Brain (organoid and tissue), 16 donors: ENCODE measurements at places on chromosomes 4 and X. TPM values are rescaled to one million over a fixed set of nuclear protein-coding genes. Genes with fewer than 3 reads are reported as not detected.

The PCDH19 gene
- 3.3 TPM for polyA plus RNA-seq

The LPAR4 gene
- polyA plus RNA-seq = 0.12 TPM

The PPP2R2C gene
- 48.1 TPM for polyA plus RNA-seq

The FANCB gene
- polyA plus RNA-seq = 0.75 TPM

The UGT2B15 gene
- not detected for polyA plus RNA-seq

The STATH gene
- polyA plus RNA-seq = not detected
